HuH-7 (cell line): ENCODE measurements at places on chromosomes 1 and 21.

DNA sequence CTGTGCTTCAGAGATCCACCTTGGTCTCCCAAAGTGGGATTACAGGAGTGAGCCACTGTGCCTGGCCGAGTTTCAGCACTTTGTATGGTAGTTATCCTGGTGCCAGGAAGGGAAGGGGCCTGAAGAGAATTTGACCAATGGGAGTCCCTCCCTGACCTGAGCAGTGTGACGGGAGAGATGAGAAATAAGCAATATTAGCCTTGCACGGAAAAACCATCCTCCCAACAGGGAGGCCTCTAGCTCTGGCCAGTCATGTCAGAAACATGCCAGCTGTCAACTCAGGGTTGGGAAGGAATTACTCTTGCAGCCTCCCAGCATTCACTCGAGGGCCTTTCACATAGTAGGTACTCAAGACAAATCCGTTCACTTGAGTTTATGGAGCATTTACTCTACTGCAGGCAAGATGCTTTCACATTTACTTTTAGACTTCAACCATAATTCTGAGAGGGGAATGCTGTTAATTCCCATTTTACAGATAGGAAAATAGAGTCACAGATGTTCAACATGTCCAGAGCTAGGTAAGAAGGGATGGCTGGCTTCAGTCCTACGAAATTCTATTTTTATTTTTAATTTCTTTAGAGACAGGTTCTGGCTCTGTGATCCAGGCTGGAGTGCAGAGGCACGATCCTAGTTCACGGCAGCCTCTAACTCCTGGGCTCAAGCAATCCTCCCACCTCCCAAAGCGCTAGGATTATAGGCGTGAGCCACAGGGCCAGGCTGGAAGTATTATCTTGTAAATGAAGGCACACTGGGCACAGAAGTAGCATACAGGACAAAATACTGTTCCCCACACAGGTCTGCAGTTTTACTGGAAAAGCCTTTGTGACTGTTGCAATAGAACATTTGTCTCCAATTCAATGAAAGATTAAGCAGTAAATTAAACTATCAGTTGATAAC, 3.2 kb upstream of the ATP13A2 start:
- DNase-seq = no peak

- no peak for DNase-seq
Observed at GRCh38 chr1:27314169-27314568, 7.8 kb upstream of the TMEM222 start.

DNA sequence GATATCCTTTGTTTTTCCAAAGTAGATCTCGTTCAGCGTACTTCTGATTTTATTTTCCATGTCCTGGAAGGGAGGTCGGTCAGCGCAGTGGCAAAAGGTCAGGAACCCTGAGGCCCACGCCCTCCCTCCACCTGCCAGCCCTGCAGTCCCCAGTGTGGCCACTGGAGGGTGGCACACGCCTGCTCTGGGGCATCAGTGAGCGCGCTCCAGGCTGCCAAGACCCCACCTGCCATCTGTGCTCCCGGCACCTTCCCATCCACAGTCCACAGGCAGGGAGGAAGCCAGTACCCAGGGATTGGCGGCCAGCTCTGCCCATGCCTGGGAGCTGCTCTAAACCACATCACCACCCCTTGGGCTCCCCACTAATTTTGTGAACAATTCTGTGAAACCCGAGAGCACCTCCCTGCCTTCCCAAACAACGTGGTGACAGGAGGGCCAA, 32.3 kb downstream of the SLC66A1 start:
- peak; percentile 85 for DNase-seq

DNA sequence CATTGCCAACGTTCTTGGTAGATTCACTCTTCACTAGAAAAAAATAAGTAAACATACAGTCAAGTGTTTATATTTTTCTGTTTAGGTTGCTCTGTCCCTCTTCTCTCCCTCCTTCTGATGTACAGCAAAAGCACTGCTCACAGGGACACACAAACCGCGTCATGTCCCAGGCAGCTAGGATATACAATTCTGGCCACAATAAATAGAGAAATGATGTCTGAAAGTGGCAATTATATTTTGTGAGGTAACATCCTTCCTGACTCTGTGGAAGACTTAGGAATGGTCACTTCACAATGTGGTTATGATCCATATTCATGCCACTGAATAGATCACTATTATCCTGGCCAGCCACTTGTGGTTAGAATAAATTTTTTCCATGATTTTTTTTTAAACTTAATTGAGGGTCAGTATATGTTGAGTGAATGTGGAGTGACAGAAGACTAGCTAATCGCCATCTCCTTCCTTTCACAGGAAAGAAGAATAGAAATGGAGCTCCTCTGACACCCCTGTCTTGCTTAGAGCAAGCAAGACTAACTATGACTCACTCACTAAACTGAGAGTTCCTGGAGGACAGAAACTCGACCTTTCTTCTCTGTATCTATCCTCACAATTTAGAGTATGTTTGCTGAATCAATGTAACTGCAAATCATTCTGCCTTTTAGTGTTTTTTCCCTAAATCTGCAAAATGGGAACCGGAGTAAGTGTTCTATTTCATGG, 54.0 kb downstream of the ZNHIT6 start:
- DNase-seq = no peak

GRCh38 chr1:177517546-177517945, 346.8 kb downstream of the BRINP2 start:
- DNase-seq = no peak

GRCh38 chr1:203322500-203323179, 17.3 kb downstream of the BTG2 start:
- DNase-seq = no peak

DNA sequence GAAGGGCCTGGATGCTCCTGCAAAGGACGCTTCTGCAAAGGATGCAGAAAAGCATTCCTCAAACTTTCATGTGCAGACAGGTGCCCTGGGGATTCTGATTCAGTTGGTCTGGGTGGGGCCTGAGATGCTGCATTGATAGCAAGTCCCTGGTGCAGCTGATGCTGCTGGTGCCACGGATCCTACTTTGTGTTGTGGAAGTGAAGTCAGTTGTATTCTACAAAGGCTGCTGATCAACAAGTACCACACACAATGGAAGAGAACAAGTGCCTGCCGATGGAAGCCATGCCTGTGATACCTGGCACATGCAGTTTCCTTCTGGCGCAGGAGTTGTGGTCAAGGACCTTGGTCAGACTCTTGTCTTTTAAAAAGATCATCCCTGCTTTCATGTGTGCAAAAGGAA, 478.8 kb downstream of the CAMTA1 start:
- DNase-seq = no peak

GRCh38 chr1:35431173-35431599, 126.0 kb downstream of the KIAA0319L start:
- DNase-seq = no peak

GRCh38 chr1:203367057-203367456, 16.1 kb upstream of the FMOD start:
- DNase-seq = no peak

GRCh38 chr1:232477728-232478127, 152.2 kb downstream of the SIPA1L2 start:
- no peak for DNase-seq

GRCh38 chr1:6360517-6361070, 33.0 kb downstream of the ACOT7 start:
- DNase-seq = no peak

- peak; percentile 34 for DNase-seq
Observed at GRCh38 chr1:50976890-50977574, 7.0 kb downstream of the CDKN2C start.

GRCh38 chr1:9440763-9441194, 98.5 kb upstream of the SLC25A33 start:
- no peak for DNase-seq

DNA sequence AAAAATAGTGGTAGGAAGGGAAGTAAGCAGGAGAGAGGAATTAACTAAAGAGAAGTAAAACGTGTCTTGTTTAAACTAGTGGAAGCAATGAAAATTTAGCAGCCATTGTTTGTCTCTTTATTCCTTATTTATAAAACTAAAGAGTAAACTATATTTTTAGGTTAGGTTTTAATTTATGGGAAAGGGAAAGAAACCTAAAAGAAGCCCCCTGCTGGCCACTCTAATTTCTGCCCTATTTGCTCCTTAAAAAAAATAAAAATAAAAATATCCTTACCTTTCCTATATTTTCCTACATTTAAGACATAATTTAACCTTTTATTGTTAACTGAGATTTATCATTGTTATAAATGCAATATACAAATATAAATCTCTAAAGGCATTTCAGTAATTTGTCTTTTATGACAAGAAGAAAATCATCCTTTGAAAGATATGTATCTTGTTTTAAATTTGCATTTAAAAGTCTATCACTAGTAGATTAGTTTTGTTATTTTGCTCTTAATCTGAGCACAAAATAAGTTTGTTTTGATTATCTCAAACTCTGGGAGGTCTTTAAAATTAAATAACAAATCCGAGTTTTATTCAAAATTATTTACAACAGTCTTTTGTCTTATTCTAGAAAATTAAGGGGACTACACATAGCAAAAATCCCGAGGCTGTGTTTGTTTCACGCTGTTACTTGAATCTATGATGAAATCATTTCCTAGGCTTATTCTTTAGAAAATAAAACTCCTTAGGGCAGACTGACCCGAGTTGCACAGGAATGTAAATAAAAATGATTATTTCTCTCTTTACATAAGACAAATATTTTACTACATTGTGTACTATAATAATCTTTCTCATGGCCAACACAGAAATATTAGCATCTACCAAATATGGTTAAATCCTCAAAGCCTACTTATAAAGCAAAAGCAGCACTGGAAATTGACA, 201.7 kb downstream of the NRIP1 start:
- no peak for DNase-seq
